ENCODE measurements at places on chromosomes 5 and 9. TPM values are rescaled to one million over a fixed set of nuclear protein-coding genes. Genes with fewer than 3 reads are reported as not detected.

GRCh38 chr5:167525004-167525403 lies 766.4 kb upstream of the WWC1 start:
- DNase-seq, result no peak

- peak; percentile 66 for DNase-seq
Measured at GRCh38 chr9:126719618-126720031, 85.2 kb upstream of the ZBTB43 start.

- no peak for DNase-seq
Measured at GRCh38 chr9:86285261-86285660, 2.9 kb upstream of the ISCA1 start.

DNA sequence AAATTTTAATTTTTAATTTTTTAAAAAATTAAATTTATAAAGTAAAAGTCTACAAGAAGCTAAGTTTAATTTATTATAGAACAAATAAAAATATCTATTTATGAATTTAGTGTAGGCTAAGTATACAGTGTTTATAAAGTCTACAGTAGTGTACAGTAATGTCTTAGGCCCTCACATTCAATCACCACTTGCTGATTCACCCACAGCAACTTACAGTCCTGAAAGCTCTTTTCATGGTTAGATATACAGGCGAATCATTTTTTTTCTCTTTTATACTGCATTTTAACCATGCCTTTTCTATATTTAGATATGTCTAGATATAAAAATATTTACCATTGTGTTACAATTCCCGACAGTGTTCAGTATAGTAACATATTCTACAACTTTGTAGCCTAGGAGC lies 55.9 kb downstream of the PCSK1 start:
- no peak for DNase-seq

GRCh38 chr5:9035346-9035745 lies 510.5 kb downstream of the SEMA5A start:
- no peak for DNase-seq

DNA sequence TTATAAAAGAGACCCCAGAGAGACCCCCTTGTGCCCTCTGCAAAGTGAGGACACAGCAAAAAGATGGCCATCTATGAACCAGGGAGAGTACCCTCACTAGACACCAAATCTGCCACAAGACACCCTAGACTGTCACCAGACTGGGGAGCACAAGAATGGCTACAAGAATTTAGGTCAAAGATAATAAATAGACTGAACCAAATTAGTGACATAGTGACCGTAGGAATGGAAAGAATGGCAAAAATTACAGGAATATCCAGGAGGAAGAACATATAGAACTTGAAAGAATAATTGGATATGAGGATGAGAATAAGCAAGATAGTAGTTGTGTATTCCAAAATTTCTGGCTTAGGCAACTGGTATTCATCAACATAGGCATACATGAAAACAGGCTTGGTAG lies 235.0 kb downstream of the NNT start:
- no peak for DNase-seq

- DNase-seq, result no peak
Measured at GRCh38 chr9:37343724-37344123, 78.8 kb upstream of the GRHPR start.

DNA sequence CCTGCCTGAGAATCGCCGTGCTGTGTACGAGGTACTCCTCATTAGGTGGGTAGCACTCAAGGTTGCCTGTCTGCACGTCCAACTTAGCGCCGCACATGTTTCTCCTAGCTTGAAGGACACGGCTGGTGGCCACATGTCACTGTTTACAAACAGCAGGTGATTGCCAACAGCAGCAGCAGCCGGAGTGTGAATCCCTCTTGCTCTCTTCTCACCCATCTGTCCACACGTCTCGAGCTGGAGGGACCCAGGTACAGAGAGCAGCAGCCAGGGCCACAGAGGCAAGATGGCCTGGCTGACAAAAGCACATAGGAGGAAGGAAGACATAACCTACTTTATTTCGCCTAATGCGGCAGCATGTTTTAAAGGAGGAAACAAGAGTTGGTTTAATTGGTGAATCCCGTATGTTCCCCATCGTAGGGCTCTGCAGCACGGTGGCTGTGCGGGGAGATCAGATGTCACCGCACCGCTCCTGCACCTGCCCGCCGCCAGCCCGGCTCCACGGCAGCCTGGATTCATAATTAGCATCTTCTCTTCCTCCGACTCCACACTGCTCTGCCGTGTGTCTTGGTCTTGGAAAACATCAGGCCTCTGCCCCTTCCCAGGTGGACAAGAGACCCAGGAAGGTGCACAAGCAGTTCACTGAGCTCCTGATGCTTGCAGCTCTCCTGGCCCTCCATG lies 201.6 kb upstream of the IRX1 start:
- no peak for DNase-seq

DNA sequence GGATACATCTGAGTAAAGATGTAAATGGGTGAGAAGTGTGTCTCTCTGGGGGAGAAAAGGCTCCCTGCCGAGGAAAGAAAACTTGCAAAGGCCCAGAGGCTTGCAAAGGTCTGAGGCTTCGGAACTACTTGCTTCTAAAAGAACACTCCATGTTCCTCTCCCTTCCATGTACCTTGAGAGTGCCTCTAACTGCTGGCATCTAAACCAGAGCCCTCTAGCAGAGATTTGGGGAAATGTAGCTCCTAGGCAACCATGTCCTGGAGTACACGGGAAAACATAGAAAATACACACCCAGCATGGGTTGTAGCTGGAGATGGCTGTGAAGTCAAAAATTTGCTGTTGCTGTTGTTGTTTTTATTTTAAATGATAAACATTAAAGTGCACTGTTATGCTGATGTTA lies 151.6 kb downstream of the SYK start:
- DNase-seq, result no peak

DNA sequence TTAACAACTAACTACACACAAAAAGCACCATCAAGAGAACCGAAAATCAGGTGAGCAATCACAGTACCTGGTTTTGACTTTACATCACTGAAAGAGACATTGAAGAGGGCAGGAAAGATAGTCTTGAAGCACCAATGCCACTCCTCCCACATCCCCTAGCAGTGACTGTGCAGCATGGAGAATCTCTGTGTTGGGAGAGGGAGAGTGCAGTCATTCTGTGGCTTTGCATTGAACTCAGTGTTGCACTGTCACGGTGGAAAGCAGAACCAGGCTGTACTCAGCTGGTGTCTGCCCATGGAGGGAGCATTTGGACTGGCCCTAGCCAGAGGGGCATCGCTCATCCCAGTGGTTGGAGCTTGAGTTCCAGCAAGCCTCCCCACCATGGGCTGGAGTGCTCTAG lies 40.4 kb downstream of the C5 start:
- no peak for DNase-seq

DNA sequence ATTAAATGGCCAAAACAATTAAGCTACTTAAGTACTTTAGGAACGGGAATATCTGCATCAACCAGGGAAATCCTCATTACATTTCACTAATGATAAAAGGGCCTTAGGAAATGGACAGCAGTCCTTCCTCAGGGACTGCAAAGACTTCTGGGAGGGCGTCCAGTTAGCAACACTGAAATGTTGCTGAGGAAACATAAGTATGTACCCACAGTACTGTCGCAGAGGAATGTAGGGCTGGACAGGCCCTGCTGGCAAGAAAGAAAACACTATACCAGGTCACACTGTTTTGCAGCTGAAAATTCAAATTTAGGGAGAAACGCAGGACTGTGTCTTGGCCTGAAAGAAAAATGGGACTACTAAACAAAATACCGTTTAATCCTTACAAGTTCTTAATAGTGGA lies 1.3 kb downstream of the C5orf15 start:
- DNase-seq, result no peak

- no peak for DNase-seq
Measured at GRCh38 chr9:111566234-111566633, 33.2 kb downstream of the PTGR1 start.

- no peak for DNase-seq
Measured at GRCh38 chr9:131112374-131113154, 12.8 kb upstream of the NUP214 start.

GRCh38 chr5:142820447-142820846 lies 50.3 kb downstream of the ARHGAP26 start:
- DNase-seq, result no peak

GRCh38 chr5:168736281-168736831 lies 157.2 kb upstream of the PANK3 start:
- no peak for DNase-seq

DNA sequence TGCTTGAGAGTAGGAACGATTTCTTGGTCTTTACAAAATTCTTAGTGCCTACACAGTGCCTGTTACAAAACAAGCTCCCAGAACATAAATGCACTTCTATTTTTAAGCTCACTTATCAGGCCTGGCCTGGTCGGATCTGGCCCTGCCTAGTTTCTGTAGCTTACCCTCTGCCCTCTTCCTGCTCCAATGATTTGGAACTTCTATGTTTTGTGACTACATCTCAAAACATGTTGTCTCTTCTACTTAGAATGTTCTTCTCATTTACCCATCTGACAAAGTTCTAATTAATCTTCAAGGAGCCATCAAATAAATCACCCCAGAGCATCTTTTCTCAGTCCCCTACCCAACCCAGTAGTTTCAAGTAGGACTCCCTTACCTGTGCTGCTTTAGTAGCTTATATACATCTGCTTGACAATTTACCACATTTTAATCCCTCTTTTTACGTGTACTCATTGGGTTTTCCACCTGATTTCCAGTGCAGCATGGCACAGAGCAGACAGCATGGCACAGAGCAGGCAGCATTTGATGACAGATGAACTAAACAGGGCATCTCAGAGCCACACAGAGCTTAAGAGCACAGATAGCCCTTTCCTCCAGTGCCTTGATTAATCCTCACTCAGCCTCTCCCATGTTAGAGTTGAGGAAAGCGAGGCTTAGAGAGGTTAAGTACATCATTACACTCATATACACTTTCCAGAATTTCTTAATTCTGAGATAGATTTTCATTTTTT lies 171.9 kb downstream of the MAPKAP1 start:
- no peak for DNase-seq

GRCh38 chr5:157956271-157956885 lies 97.4 kb upstream of the CLINT1 start:
- no peak for DNase-seq

DNA sequence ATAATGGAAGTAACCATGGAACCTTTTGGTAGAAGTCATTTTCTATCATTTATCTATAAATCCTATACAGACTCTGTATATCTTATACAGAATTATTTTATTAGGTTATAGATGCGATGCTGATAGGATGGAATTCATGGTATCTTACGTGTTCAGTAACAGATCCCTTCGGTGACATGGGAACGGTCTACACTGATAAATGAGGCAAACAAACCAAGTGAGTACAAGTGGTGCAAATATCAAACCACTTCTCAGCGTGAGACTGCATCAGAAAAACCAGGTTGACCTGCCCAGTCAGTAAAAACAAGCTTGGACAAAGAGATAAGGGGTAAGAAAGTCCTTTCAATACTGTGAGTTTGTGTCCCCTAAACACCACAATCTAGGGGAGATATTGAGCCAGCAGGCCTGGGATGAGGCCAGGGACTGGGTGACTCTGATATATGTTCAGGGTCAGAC lies 215.5 kb downstream of the GAPVD1 start:
- DNase-seq, result no peak

- no peak for DNase-seq
Measured at GRCh38 chr5:50401336-50401735, 39.8 kb downstream of the EMB start.

GRCh38 chr9:116998305-116998704 lies 311.2 kb downstream of the TRIM32 start:
- DNase-seq, result no peak

- DNase-seq, result no peak
Measured at GRCh38 chr5:166430491-166431319, 1860.7 kb upstream of the WWC1 start.

DNA sequence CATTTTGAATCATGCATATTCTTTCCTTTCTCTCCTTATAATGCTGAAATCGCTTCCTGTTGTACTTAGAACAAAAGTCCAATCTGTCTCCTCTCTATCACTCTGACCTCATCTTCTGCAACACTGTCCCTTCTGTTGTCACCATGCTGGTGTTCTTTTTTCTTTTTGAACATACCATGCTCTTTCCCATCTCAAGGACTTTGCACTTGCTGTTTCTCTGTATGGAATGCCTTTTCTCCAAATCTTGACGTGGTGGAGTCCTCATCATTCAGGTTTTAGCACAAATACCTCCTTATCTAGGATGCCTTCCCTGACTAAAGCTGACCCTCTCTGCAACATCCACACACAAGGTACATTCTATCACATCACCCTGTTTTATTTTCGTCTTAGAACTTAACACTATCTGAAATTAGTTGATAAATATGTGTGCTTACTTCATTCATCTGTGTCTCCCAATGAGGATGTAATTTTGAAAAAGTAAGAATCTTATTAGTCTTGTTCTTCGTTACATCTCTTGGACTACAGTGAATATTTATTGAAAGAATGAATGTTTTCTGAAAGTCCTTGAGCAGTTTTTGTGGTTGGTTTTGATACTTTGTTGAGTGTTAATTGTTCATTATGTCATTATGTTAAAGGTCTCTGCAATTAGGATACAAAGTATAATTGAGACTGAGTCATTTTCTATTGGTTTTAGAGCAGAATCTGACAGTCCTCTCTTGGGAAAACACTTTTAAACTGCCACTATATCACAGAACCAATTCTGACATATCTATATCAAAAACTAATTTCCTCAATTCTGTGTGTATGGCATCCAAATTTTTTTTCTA lies 145.3 kb upstream of the RASA1 start:
- DNase-seq, result no peak

GRCh38 chr5:87432460-87432859 lies 19.7 kb upstream of the CCNH start:
- DNase-seq, result no peak

GRCh38 chr5:168575391-168576372 lies 3.5 kb downstream of the PANK3 start:
- no peak for DNase-seq

DNA sequence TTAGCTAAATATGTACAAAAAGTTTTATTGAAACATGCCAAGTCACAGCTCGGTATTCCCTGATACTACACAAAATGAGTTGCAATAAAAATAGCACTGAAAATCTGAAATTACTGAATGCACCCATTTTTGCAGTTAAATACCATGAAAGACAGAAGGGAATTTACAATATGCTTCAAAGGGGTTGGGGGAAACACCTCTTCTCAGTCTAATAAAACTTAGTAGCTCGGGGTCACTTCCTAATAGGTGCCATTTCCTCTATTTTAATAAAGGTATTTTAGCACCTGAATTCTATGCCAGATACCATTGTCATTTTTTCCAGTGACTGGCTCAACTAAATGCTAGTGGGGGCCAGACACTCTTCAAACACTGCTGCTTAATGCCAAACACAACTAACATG lies 204.1 kb upstream of the MEF2C start:
- DNase-seq, result no peak

GRCh38 chr5:37712750-37713149 lies 127.1 kb downstream of the GDNF start:
- no peak for DNase-seq

KLHL3 gene
- 26.3 TPM for total RNA-seq

ADGRD2 gene
- total RNA-seq, result not detected

RELL2 gene
- 1.0 TPM for total RNA-seq

PTPDC1 gene
- total RNA-seq, result 7.9 TPM

FOXD4L6 gene
- not detected for total RNA-seq

SPATA31C1 gene
- not detected for total RNA-seq

TRAF1 gene
- 2.6 TPM for total RNA-seq

PKD2L2 gene
- total RNA-seq, result 0.16 TPM

MTX3 gene
- total RNA-seq, result 10.4 TPM

Measured in left ventricle myocardium inferior (tissue), 1 donor.